EL (cell line): ENCODE measurements at places on chromosomes 2 and 18.
A peak's percentile ranks its signal among the peaks of the same experiment; 100 is the strongest.

- no peak for DNase-seq
Measured at GRCh38 chr2:7725850-7726242, 808.6 kb downstream of the RNF144A start.

- peak; percentile 8 for DNase-seq
Measured at GRCh38 chr18:58727776-58728500, 56.7 kb downstream of the MALT1 start.

DNA sequence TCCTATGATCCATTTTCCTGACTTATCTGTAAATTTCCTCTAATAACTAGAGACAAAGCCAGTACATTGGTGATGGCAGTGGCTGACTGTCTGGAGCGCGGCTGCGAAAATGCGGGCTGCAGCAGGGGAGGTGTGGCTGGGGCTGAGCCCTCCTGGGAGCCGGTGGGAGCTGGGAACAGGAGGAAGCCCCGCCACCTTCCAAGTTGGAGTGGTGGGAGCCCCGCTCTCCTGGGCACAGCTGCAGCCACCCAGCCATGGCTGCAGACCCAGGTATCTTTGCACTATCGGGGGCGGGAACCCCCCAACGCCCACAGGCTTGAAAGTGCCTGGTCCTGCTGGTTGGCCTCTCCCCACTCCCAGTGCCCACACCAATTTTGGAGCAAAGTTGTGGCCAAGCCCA lies 633.0 kb upstream of the TMEFF2 start:
- no peak for DNase-seq

DNA sequence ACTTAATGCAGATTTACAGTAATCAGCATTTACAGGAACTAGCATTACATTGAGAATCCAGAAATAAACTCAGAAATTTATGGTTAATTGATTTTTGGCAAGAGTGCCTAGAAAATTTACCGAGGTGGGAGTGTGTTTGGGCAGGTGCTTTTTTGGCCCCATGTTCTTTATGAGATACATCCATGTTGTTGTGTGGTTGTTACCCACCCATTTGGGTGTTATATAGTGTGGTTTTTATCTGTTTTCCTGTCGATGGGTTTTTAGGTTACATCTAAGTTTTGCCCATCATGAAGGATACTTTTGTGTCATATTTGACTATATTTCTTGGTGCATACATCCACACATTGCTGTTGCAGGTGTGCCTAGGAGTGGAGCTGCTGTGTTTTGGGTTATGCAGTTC lies 82.0 kb downstream of the ATP9B start:
- DNase-seq, result no peak

- DNase-seq, result no peak
Measured at GRCh38 chr2:152646264-152646663, 71.0 kb downstream of the PRPF40A start.

- DNase-seq, result peak; percentile 28
Measured at GRCh38 chr2:127121776-127122176, 14.8 kb upstream of the BIN1 start.

- DNase-seq, result no peak
Measured at GRCh38 chr2:69701100-69701945, 40.6 kb upstream of the ANXA4 start.

DNA sequence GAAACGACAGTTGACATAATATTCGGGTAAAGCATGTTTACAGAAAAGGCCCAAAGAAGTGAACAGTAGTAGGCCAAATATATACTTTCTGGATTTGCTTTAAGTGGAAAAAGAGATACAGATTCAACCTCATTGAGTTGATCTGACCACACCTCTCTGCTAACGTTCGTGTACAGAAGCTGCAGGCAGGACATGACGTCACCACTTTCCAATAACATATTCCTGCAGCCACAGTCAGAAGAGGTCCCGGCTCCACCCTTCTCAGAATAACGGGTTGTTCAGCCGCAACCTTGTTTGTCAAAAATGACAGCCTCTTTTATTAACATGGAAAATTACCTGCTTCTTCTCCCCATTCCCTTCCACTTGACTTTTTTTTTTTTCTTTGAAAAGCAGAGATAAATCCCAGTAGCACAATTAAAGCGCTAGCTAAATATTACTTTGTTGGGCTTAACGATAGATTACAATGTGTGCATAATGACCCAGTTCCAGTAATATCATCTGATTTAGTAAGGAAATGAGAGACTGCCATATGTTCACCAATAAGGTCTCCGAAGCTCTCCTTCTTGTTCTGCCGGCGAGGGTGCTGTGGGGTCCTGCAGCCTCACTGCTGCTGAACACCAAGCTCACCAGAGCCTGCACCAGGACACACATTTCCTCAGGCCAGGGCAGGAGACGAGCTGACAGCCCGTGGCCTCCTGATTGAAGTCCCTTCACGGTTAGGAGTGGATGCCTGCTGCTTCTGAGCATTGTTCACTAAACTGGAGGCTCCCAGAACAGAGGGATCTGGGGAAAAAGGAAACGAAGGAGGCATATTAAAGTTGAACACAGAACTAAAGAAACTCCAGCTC lies 451.0 kb upstream of the SALL3 start:
- no peak for DNase-seq

- no peak for DNase-seq
Measured at GRCh38 chr18:58928386-58928785, 63.7 kb downstream of the ZNF532 start.

DNA sequence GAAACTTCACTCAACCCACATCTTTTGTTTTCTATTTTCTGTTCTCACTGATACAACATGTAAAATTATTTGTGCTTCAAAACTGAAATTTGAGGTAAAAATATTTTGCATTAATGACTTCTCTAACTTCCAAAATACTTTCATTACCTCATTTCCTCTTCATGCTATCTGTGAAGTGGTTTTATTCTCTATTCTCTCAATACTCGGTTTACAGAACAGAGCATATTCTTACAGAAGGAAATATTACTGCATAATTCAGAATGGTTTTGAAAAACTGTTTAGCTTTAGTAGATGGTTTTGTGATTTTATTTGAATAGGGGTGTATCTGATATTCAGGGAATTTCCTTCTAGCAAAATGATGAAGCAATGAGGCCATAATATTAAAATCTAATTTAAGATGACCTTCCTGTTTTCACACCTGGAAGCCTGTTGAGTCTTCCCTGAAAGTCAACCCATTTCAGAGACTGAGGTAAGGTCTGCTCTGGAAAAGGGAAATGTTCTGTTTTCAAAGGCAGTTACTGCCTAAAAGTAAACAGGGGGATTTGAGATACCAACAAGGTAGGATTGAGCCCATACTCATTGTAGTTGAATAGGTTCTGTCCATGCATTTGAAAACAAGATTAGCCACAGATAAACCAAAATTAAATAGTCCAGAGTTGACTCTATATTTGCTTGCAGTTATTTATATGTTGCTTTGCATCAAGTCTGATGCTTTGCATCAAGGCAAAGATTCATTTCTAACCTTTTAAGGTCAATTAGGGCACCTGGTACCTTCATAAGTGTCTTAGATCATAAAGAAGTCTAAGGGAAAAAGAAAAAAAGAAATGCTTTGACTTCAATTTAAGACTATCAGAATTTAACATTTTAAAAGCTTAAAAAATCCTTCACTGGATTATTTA lies 50.8 kb upstream of the PEX13 start:
- DNase-seq, result no peak

DNA sequence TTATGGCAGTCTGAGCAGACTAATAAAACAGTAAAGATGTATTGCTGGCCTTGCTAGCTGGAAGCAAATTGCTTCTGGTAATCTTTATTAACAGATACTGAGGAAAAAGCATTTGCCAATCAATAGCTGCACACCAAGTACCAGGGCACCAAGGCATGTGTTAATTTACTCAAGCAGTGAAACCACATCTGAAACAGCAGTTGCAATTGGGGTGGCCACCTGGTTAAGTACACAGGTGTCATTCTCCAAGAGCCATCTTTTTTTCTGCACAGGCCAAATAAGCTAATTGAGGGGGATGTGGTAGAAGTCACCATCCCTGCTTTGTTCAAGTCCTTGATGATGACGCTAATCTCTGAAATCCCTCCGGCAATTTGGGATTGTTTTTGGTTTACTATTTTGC lies 8.6 kb upstream of the SEH1L start:
- no peak for DNase-seq

DNA sequence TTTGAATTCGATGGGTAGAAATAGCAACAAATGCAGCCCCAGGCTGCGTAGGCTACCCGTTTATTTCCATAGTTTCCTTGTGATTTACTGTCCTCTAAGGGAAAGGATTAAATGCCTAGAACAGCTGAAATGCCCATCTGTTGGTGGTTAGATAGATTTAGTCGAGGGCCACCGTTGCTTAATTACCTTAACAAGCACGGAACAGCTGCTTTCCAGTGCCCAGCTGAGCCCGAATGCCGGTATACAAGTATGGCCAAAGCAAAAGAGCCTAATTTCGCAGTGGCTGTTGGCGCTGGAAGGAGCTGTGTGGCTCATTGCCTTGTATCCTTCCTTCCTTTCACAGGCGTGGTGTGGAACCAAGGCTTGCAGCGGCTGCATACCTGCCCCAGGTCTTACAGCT lies 109.1 kb downstream of the CABLES1 start:
- no peak for DNase-seq

DNA sequence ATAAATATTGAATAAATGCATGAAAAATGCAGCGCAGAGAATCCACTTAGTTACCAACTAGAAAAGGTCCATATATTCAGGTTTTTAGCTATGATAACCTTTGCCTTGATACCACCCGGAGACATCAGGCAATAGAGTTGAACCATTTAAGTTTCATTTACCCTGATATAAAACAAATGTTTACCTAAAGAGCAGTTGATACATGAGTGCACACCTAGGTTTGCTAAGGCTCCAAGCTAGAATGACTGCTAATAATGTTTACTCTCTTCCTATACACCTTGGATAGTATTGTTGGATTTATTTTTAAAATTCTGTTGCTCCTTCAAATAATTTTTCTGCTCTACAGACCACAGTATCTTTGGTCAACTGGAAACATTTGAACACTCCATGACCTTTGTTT lies 1463.6 kb downstream of the LRP1B start:
- DNase-seq, result no peak

- DNase-seq, result no peak
Measured at GRCh38 chr2:191122638-191123294, 28.0 kb downstream of the STAT4 start.

DNA sequence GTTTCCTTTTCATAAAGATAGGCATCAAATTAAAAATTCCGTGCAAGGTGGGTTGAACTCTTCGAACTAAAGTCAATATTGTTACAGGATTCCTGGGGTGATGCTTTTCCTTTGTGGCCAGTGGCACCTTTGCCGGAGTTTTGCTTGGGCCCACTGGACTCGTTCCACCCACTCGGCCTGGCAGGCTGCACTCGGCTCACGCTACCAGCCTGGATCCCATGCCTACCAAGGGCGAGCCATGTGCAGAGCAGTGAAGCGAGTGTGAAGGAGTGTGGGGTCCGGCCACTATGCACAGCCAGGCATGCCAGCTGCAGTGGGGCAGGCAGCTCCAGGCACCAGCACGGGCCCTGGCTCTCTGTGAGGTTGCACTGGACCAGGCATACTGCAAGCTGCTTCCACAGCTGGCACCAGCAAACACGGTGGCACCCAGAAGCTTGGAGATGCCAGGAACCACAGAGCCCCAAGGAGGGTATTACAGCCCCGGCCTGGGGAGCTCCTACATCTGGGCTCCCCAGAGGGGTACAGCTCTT lies 83.6 kb downstream of the DTNB start:
- DNase-seq, result no peak
